ENCODE measurements at places on chromosomes 16 and 17.

DNA sequence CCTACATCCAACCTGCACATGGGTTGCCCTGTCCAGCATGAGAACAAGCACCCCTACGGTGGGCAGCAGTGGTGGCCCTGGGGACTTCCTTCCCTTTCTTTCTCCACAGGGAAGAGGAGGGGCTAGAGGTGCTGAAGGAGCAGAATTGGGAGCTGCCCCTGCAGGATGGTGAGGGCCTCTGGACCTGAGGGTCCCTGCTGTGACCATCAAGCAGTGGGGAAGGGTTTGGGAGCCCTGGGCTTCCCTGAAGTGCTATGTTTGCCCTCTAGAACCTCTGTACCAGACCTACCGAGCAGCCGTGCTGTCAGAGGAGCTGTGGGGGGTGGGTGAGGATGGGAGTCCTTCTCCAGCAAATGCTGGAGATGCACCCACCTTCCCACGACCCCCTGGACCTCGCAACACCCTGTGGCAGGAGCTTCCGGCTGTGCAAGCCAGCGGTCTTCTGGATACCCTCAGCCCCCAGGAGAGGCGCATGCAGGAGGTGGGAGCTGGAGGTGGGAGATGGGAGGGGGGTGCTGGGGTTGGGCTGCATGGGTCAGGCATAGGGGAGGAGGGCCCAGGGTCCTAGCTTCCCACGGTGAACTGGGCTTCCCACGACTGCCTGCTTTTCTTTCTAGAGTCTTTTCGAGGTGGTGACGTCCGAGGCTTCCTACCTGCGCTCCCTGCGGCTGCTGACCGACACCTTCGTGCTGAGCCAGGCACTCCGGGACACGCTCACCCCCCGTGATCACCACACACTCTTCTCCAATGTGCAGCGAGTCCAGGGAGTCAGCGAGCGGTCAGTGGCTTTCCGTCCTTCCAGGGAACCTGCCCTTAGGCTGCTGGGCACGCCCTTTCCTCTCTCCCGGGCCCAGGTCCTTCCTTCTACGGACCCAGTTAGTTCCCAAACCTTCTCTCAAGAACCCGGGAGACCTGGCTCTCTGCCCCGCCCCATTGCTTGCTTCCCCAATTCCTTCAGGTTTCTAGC lies 5.0 kb downstream of the ARHGEF15 start:
- DNase-seq = no peak

DNA sequence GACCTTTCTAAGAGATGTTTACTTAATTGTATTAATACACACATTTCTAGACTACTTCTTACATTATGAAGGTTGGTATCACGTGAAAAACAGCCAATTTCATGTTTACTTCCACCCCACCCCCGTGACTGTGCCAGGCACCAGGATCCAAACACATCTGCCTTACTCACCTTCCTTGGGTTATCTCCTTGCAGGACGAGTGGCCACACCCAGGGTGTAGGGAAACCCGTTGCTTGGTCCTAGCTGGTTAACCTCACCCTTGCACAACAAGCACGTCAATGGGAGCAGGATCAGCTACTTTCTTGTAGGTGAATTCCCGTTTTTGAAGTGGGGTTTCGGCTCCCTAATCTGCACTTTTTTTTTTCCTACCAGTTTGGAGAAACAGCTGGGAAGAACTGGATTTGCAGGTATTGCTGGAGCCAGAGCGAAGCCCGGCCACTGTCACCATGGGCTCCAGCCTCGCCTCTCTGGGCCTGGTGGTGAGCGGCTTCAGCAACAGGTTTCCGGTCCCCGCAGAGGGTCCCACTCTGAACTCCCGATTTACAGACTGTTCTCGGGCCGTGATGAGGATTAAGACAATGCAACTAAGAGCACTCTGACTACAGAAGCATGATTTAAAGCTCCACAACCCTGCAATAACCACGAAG lies 2.1 kb upstream of the UBB start:
- no peak for DNase-seq

- no peak for DNase-seq
Measured at GRCh38 chr17:73343168-73343634, 31.4 kb upstream of the CDC42EP4 start.

DNA sequence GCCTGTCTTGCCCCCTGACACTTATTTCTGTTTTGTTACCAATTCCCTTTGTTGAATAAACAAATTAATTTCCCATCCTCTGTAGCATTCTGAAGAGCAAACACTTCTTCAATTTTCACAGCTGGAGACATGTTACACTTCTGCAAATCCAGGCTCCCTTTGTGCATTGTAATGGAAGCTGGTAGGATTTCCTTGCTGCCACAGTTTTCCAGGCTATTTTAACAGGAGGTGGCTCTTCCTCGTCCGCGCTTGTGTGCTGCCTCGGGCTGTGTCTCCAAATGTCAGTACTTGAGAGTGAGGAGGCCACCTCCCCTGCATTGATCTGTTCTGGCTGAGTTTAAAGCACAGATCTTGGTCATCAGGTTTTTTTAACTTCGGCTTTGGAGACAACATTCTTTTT lies 40.0 kb downstream of the SOST start:
- DNase-seq = no peak

DNA sequence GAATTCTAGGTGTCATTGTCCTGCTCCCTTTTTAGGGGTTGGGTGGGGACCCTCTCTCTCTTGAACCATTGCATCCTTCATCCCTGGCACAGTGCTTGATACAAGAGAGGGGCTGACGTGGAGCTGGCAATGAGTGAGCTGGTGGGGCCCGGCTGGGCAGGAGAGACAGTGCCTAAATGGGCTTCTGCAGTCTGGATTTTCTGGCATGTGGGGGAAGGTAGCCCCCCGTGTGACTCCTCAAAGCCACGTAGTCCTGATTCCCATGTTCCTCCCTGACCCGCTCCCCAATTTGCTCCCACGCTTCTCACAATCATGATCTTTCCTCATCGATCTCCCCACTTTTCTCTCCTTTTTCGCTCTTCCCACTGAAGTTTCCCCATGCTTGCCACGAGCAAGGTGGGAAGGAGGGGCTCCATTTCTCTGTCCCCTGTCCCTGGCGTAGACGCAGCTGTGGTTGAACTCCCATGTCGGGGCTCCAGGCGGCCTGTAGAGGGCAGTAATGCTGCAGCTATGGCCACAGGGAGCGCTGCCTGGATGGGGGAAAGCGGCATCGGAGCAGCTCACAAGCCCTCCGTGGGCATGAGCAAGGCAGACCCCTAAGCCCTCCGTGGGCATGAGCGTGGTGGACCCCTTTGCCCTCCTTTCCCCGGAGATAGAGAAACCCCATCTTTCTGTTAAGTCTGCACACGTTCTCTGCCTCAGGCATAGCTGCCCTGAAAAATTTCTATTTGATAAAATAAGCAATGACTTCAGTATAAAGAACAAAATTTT lies 47.5 kb downstream of the HAPSTR1 start:
- DNase-seq = peak; percentile 68

- no peak for DNase-seq
Measured at GRCh38 chr16:984121-984694, 2.6 kb downstream of the SOX8 start.

DNA sequence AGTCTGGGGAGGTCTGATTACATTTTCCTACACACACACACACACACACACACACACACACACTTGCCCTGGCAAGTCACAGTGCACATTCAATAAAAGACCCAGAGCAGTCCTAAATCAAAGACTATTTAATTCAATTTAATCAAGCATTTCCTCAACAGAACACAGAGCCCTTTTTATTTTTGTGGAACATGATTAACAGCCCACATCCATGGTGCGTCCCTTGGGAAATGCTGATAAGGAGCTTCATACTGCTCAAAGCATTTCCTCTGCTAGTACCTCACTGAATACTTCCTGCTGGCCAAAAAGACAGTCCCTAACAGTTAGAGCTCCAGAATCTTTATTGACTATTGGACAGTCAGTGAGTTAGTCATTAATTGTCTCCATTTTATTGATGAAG lies 43.1 kb upstream of the MYH10 start:
- no peak for DNase-seq

DNA sequence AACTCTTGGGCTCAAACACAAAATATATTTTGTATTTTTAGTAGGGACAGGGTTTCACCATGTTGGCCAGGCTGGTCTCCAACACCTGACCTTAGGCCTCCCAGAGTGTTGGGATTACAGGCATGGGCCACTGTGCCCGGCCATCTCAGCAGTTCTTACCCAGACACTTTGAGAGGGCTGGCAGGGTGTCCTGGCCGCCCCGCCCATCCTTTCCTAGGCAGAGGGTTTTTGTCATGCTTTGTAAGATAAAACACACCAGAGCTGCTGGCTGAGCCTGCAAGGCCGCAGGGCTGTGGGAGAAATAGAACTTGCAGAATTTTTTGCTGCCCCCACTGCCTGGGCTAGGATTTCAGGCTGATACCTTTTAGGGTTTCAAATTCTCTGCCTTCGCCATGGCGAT lies 8.7 kb downstream of the PPL start:
- DNase-seq = no peak

DNA sequence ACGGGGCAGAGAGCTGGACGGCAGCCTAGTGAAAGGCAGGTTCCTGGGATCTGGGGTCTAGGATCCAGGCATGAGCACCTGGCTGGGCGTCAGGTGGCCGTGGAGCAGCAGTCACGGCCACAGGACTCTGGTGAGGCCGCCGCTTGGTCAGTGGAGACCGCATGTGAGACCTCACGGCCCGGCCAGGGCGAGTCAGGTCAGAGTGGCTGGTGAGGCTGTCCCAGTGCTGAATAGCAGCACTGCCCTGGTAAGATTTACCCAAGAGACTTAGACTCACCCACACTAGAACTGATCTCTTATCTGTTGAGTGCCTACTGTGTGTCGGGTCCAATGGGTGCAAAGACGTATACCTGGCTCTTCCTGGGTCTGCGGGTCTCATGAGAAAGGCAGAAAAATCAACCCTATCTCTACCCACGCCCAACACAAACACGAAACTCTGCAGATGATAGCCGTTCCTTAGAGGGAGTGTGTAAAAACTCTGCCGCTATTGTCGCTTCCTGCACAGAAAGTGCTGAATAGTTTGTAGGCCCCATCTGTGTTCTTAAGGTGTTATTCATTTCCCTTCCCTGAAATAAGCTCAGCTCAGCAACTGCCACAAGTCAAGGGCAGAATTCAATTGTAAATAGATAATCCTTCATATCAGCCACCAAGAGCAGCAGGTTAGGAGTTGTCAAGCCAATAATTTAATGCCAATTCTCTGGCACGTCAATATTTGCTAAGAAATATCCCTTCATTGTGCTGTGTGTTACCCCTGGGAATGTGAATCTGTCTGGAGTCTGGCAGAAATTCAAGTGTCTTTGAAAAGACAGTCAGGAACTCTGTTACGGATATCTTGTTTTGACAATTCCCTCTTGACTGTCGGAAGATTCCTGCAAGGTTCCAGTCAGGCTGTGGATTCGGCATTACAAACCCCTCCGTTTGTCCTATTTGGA lies 240.0 kb downstream of the NTN1 start:
- no peak for DNase-seq

DNA sequence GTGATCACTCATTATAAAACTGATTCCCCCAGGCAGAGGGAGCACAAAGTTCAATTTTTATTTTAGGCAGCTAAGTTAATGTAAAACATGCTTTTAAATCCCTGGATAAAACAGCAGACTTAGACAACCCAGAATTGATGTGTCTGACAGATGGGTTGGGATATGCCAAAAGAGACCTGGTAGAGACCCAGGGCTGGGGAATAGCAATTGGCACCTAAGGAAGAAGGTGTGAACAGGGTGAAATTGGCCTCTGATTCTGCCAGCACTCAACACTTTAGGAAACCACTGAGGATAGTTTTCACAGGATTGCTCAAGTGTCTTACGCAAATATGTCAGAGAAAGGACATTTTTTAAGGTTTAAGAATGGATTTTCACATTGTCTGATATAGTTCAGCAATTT lies 938.2 kb upstream of the CDH8 start:
- no peak for DNase-seq

- DNase-seq = peak; percentile 30
Measured at GRCh38 chr16:57128771-57129389, 36.5 kb downstream of the CPNE2 start.

- DNase-seq = no peak
Measured at GRCh38 chr16:74867281-74867849, 92.7 kb upstream of the FA2H start.

- DNase-seq = no peak
Measured at GRCh38 chr17:68456339-68457167, 743 bp downstream of the WIPI1 start.

Measured in stimulated activated CD4-positive, alpha-beta T cell treated with anti-CD3 and anti-CD28 coated beads, Interleukin-4, amount 100 ng/mL, for 1 hour (primary cell).